ENCODE measurements at places on chromosomes 3 and 15.

DNA sequence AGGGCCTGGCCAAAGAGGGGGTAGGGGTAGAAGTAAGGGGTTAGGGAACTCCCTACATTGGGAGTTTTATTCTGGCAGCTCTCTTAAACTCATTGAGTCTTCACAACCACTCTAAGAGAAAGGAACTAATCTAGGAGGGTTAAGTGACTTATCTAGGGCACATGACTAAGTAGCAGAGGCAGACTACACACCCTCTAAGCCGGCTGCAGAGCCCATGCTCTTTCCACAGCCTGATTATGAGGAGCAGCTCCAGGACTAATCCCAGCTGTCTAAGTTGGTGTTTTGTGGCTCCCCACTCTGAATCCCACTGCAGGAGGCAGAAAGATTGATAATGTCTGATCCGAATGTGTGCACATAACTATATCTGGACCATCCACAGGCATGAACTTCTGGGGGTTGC is 374.6 kb downstream of the EPHB1 start:
- DNase-seq = no peak

DNA sequence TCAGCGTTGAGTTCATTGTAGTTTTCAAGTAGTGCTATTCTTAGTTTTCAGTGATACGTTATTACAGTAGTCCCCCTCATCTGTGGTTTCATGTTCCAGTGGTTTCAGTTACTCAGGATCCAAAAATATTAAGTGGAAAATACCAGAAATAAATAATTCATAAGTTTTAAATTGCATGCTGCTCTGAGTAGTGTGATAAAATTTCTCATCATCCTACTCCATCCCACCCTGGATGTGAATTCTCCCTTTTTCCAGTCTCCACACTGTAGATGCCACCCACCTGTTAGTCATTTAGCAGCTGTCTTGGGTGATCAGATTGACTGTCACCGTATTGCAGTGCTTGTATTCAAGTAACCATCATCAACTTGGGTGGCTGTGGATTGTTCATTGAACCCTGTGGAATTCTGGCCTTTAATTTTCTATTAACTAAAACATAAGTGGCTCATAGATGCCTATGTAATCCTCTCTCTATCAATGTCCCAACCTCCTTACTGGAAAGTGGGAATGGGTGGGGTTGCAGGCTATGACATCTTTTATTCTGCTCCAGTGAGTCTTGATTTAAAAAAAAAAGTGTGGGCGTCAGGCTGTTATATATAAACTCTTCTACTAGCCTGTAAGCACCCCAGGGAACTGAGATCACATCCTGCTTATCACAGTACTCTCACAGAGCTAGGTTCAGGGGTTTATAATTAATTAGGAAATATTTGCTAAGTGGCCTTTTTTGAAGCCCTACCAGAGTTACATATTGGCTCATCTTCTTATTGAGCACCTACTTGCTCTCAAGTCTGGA is 97.5 kb downstream of the CFAP20DC start:
- no peak for DNase-seq

DNA sequence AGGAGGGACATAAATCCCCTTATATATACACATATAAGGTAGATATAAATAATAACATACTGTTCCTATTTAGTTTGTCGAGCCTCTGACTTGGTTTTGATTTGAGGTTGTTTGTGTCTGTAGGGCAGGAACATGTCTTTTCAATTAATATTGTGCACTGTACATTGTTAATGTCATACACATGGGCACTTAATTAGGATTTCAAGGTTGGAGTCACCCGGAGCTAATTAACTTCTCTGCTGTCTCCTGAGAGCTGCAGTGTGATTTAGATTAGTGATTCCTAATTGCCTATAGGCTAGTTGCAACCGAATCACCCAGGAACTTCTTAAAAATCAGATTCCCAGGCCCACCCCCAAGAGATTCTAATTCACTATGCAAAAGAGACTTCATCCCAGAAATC is 50.4 kb upstream of the FILIP1L start:
- no peak for DNase-seq

- DNase-seq = no peak
Observed at GRCh38 chr3:41167722-41168497, 31.4 kb upstream of the CTNNB1 start.

- no peak for DNase-seq
Observed at GRCh38 chr15:74913041-74913440, 6.4 kb upstream of the FAM219B start.

- DNase-seq = no peak
Observed at GRCh38 chr15:70111203-70112073, 13.7 kb upstream of the TLE3 start.

Data from renal cortex interstitium (tissue), 15 donors.